ENCODE measurements at places on chromosomes 1 and 21. TPM values are rescaled to one million over a fixed set of nuclear protein-coding genes. Genes with fewer than 3 reads are reported as not detected.

- no peak for DNase-seq
Measured at GRCh38 chr1:180264595-180264994, 34.5 kb downstream of the LHX4 start.

DNA sequence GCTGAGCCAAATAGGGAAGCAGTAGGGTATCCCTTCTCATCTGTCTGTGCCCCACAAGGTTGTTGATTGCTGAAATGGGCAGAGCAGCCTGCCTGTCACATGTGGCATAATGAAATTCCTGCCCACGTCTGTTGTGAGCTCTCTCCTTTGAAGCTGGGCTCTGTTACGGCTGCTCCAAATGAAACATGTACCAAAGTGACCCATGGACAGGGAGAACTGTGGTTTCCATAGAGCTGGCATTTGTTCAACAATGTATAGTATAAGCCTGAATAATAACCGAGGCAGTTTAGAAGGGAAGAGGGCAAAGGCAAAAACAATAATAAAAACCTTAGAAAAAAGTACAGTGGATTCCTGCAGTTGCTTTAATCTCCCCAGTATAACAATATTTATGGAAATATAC lies 149.7 kb downstream of the LYPLAL1 start:
- no peak for DNase-seq

GRCh38 chr21:30598802-30599201 lies at the start of gene KRTAP6-2:
KRTAP6-2 (minus strand) TSS chr21:30598902; CDS start chr21:30598874, 28 bp downstream.
- no peak for DNase-seq

The TDRD5 gene
- not detected for total RNA-seq

DNA sequence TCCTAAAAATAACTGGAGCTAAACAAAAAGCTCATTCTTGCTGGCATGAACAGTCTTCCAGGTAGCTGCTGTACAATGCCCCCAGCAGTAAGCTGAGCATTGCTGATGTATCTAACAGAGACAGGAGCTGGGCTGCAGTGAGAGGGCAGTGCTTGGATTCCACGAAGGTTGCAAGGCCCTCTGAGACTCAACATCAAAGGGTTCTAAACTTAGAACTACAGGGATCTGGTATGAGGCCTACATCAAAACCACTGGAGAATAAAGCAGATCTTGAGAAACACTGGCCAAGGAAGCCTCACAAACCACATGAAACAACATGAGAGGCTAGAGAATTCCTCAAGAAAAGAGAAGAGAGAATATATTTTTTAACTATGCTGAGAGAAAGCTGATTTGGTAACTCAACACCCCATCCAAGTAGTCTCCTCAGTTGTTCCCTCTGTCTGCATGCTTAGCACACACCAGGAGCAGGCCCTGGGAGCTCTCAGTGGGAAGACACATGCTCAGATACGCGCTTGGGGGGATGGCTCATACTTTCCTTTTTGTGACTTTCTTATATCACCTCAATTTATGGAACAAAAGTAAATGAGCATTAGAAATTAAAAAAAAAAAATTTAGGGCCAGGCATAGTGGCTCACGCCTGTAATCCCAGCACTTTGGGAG lies 27.7 kb downstream of the DSTYK start:
- no peak for DNase-seq
